ENCODE measurements at places on chromosomes 4 and X.
A peak's percentile ranks its signal among the peaks of the same experiment; 100 is the strongest.

- DNase-seq = no peak
Observed at GRCh38 chr4:184849185-184849584, 23.4 kb upstream of the ACSL1 start.

DNA sequence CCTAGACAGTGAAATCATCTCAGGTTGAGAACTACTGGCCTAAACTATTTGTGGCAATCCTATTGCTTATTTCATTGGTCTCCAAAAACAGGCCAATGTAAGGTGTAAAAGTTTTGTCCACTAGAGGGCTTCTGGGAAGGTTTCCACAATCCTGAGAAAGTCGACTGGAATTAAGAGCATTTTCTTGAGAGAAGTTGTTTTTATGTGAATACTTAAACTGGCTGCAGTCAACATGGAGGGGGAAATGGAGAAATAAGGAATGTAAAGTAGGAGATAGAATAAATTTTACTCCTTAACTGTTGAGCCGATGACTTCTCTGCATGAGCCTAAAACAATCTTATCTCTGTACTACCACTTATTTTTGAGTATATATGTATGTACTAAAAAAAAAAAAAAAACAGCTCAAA lies 11.0 kb upstream of the EIF4E start:
- peak; percentile 7 for DNase-seq

GRCh38 chr4:25903900-25904747 lies 9.9 kb upstream of the SMIM20 start:
- DNase-seq = no peak

DNA sequence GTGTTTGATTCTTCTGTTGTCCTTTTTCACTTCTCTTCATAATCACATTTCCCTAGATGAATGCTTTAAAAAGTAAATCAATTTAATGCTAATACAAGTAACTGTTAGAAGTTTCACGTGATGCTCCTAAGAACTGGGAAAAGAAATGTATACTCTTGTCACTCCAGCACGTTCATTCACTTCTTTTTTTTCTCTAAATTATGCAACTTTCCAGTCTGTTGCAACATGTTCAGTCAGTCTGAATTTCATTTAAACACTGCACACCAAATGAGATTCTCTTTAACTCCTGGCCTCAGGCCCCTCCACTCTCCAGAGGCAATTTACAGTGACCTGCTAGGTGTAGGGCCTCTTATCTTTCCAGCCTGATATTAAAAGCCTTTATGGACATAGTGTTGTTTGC lies 321.9 kb downstream of the HS3ST1 start:
- DNase-seq = no peak

DNA sequence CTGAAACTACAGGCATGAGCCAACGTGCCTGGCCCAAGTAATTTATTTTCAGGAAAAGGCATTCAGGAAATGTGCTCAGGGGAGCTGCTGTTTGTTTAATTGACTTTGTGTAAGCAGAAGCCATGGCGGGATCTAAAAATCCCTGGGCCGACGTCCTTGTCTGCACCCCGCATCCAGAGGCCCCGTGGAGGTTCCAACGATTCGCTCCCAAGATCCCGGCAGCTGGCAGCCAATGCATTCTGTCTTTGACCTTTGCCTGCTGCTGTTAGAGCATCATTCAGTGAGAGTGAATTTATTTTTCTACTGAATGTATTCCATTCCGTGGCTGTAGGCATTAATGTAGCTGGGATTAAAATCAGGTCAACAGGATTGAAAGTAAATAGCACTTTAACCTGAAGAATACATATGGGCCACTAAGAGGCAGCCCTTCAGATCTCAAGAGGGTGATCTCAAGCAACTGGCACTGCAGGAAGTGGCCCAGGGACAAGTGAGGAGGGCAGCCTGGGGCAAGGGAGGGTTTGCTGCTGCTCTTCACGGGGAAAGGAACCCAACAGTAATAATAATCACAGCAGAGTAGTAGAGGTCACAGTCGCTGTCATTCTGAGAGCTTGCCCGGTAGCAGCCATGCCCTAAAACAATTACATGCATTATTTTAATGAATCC lies 75.2 kb downstream of the PSAPL1 start:
- no peak for DNase-seq

GRCh38 chr4:8261851-8262535 lies 7.6 kb upstream of the HTRA3 start:
- DNase-seq = no peak

DNA sequence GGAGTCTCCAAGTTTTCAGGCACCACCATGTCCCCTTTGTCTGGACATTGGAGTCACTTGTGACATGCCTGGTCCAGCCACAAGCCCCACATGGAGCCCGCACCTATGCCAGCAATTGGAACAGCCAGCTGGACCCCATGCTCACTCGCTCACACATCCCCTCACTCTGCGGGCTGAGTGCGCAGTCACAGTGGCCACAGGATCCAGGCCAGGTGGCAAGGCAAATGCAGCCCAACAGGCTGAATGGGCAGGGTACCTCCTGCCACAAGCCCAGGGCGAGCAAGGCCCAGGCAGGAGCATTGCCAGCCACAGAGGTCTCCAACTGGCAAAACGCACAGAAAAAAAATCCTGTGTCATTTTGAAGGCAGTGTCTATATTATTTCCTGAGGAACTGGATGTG lies 82.0 kb downstream of the ANXA10 start:
- DNase-seq = no peak

- no peak for DNase-seq
Observed at GRCh38 chr4:135240796-135241195, 1039.2 kb upstream of the PABPC4L start.

DNA sequence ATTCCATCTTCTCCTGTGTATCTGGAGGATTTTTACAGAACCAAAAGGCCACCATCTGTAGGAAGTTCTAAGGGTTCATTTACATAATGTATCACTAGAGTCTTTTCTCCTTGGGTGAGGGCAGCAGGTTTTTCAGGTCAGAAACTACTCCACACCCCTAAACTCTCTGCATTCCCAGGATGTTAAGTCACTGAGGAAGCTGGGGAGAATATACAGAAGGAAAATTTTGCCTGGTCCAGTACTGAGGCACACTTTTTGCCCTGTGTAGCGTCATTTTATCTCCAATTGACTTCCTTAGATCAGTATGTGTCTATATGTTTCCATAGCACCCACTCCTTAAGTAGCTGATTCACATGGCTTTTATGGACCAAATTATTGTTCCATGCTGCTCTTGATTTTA lies 17.0 kb downstream of the XKRX start:
- DNase-seq = no peak

DNA sequence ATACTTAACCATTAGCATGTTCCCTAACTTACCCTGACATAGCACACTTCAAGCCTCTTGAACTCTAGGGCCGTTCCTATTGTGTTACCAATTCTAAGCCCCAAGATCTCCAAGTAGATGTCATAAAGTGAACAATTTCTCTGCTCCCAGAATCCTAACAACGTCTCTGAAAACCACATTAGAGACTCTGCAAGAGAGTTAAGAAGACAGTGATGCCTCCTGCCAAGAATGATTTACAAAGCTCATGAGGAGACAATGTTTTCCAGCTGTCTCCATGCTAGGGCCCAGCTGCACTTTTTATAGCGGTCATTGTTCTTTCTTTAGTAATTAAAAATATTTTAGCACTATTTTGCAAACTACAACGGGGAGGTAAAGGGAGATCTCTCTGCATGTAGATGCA lies 358.4 kb downstream of the PPP3CA start:
- DNase-seq = no peak

- peak; percentile 49 for DNase-seq
Observed at GRCh38 chr4:6986072-6986780, 56.9 kb upstream of the TADA2B start.

DNA sequence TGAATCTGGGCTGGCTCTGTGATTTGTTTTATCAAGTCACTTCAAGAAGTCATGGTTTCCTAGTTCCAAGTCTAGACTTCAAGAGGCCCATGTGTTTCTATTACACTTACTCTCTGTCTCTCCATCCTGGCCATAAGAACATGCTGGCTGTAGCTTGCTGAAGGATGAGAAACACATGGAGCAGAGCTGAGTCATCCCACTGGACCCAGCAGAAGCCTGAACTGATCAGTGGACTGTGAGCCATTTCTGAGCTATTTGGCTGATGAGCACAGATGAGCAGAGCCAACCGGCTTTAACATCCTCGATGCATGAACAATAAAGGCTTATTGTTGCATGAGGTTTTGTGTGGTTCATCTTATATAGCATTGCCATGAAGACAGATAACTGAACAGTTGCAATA lies 290.6 kb upstream of the BOD1L1 start:
- no peak for DNase-seq

DNA sequence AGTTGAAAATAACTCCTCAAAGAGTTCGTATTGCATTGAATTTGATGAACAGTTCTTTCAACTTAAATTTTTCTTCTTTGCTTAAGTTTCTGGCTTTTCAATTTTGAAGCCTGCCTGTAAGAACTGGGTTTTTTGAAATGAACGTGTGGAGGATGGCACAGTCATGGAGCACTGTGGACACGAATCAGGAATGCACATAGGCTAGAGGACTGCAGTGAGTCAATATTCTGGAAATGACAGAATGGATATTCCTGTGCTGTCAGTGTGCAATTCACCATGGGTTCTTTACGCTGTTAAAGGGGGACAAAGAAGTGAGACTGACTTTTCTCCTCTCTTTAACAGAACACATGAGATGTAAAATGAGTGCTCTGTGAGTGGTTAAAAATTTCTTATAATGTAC lies 368.0 kb upstream of the AGA start:
- DNase-seq = no peak

GRCh38 chr4:18111081-18111480 lies 89.5 kb upstream of the LCORL start:
- DNase-seq = no peak

DNA sequence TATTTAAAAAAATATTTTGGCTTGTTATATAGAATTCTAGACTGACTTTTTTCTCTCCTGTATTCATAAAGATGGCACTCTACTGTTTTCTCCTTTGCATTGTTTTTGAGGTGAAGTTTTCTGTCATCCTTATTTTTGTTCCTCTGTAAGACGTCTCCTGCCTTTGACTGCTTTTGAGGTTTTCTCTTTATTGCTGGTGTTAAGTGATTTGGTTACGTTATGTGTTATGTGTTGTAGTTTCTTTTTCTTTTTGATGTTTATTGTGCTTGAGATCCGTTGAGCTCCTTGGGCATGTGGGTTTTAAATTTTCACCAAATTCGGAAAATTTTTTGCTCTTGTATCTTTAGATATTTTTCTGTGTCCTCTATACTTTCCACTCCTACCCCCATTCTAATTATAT lies 50.0 kb downstream of the KDM6A start:
- DNase-seq = no peak

DNA sequence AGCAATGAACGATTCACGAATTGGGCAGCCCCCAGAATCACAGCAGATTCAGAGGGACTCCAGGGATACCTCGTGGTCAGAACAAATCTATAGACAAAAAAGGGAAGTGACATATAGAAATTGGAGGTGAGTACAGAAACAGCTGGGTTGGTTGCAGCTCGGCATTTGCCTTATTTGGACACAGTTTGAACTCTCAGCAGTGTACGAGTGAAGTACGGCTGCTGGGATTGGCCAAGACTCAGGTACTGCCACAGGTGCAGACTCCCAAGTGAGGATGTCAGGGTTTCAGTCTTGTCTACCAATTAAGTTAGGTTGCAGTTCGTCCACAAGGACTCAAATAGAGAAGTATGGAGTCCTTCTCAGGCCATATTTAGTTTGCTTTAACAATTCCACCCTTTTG lies 28.2 kb downstream of the HTT-AS start:
- no peak for DNase-seq

GRCh38 chr4:127788517-127788916 lies 6.4 kb downstream of the HSPA4L start:
- no peak for DNase-seq

DNA sequence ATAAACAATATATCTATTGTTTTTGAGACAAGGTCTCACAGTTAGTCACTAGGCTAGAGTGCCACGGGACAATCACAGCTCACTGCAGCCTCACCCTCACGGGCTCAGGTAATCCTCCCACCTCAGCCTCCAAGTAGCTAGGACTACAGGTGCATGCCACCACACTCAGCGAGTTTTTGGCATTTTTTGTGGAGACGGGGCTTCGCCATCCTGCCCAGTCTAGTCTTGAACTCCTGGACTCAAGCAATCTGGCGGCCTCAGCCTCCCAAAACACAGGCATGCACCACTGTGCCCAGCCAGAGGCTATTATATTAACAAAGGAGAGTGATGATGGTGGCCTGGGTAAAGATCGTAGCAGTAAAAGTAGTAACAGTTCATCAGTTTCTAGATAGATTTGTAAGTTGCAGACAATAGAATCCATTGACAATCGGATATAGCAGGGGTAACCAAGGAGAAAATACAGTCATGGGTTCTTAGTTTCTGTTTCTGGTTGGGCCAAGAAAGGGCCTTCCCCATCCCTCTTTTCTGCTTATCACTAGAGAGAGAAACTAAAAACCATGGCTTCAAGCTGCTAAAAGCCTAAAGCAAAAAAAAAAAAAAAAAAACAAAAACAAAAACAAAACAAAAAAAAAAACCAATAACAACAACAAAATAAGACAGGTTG lies 60.6 kb downstream of the ANXA10 start:
- DNase-seq = no peak

All from HuH-7.5 (cell line).